ENCODE measurements at places on chromosomes 13 and 19.
A peak's percentile ranks its signal among the peaks of the same experiment; 100 is the strongest.

- DNase-seq: peak; percentile 55
These were observed 15.2 kb downstream of the PLEKHF1 start for GRCh38 chr19:29680447-29680846.

DNA sequence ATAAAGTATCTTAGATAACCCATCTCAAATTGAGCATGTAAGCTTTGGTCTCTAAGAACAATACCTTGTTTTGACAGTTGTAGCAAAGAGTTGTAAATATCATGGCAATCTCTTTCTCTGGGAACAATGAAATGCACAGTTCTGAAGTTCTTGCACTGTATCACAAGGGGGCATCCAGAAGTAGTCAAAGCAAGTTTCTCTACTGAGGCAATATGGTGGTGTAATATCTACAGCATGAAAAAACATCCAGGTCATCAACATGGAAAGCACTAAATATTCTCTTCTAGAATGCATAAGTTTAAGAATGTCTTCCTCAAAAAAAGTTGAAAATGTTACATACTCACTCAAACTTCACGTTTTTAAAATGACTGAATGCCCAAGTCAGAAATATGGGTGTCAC is 19.6 kb downstream of the MTMR6 start:
- no peak for DNase-seq

DNA sequence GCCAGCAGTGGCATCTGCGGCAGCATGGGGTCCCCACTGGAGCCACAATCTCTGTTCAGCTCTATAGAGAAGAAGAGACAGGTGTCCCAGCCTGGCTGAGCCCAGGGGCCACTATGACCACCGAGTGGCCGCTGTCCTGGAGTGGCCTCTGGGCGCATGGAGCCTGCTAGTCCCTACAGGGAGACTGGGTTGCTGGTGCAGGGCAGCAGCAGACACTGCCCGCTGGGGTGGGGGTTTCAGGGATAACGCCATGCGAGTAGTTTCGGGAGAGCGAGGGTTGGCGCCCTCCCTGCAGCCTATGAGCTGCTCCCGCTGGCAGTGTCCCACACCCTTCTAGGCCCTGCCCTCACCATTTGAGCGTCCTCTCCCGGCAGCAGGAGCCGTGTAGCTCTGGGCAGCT is 10.9 kb upstream of the TEKTIP1 start:
- DNase-seq: no peak

- no peak for DNase-seq
These were observed 28.8 kb upstream of the TMEM255B start for GRCh38 chr13:113730258-113730691.

DNA sequence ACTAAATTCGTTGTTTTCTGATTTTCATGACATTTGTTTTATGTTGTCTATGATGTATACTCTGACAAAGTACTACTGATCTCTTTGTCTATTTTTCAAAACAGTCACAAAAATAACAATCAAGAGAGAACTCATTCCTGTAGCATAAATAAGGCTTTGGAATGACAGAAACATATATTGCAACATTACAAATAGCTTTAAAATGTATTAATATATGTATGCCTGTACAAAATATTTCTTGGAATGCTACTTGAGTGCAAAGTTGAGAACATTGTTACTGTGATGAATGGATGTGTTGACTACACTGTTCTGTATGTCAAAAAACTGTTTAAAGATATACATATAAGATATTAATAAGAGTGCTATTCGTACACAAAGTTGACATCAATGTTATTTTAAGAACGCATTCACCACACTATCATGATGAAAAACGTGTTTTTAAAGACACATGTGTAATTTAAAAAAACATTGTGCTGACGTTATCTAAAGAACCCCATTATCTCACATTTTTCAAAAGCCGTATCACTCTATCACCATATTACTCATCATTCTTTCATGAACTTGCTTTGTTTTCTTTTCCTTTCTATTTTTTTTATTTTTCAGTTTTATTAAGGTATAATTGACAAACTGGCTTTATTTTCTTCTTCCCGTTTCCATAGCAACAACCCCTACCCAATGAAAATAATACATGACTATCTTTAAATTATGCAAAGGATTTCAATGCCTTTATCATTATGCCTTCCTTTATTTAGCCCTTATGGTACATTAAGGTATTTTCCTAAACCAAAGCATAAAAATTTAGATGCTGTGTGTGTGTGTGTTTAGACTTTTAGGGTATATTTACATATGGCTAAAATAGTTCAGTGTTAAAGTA is 918.8 kb downstream of the SLITRK1 start:
- no peak for DNase-seq
